Activated T-helper 17 cell treated with anti-CD3 and anti-CD28 coated beads, Interleukin-2, amount 50 U/mL, for 72 hours (primary cell): ENCODE measurements at places on chromosomes 12 and 14. TPM values are rescaled to one million over a fixed set of nuclear protein-coding genes. Genes with fewer than 3 reads are reported as not detected.

The COX8C gene
- total RNA-seq = not detected

The PPP4R3A gene
- 143 TPM for total RNA-seq

DNA sequence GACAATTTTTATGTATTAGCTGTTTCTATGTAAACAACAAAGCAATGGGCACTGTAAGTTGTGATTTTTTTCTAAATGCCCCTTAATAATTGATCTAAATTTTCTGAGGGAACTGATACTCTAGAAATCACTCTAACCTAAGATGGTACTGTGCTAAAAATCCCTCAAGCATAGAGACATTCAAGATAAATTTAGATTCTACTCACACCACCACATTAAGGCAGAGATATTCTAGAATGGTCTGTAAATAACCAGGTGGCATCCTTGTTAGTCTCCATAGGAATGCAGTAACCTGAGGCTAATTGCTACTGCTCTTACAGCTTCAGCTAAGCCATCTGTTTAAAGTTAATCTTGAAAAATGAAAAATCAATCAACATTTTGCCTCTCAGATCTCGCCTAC, 87.3 kb downstream of the SLC41A2 start:
- H3K27ac ChIP-seq = no peak overlapping the region
- no peaks in the 10 kb centered on the region for H3K27me3 ChIP-seq
- no peak overlapping the region for H3K4me3 ChIP-seq
- H3K4me1 ChIP-seq = no peaks in the 10 kb centered on the region

DNA sequence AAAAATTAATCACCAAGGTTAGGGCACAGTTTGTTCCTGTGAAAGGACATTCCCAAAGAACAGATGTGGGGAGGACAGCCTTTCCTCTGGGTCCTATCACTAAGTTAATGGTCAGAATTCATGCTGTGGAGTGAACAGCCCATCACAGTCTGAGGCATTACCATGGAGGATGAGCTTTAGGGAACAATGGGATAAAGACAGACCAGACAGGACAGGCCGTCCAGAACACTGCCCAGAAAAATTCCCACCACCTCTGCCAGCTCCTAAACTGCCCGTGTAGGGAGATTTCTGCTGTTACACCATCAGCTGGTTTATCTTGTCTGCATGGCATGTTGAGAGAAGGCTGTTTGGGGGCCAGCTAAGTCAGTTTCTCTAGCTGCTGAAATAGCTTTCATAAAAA, 49.6 kb upstream of the IFNG-AS1 start:
- H3K4me3 ChIP-seq = no peak overlapping the region
- peaks cover 3% of the 10 kb centered on the region for H3K27me3 ChIP-seq
- ATAC-seq = no peak
- peaks cover 5% of the 10 kb centered on the region for H3K4me1 ChIP-seq
- H3K36me3 ChIP-seq = no peaks in the 10 kb centered on the region

DNA sequence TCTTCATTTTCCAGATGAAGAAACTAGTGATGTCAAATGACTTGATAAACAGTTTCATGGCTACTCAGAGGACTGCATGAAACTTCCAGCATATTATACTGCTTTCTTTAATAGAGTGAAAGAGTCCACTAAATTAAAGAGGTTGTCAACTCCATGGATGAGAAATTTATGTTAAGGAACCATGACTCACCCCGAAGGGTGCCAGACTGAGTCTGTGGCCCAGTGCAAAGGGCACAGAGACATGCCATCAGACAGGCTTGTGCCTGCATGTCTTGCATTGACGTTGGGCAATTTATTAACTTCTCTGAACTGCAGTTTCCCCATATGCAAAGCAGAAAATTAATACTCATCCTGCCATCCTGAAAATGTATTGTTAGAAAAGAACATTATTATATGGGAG, 382.4 kb downstream of the APAF1 start:
- no peaks in the 10 kb centered on the region for H3K4me1 ChIP-seq
- peaks cover 9% of the 10 kb centered on the region for H3K27me3 ChIP-seq
- no peak overlapping the region for H3K27ac ChIP-seq
- H3K36me3 ChIP-seq = no peaks in the 10 kb centered on the region

DNA sequence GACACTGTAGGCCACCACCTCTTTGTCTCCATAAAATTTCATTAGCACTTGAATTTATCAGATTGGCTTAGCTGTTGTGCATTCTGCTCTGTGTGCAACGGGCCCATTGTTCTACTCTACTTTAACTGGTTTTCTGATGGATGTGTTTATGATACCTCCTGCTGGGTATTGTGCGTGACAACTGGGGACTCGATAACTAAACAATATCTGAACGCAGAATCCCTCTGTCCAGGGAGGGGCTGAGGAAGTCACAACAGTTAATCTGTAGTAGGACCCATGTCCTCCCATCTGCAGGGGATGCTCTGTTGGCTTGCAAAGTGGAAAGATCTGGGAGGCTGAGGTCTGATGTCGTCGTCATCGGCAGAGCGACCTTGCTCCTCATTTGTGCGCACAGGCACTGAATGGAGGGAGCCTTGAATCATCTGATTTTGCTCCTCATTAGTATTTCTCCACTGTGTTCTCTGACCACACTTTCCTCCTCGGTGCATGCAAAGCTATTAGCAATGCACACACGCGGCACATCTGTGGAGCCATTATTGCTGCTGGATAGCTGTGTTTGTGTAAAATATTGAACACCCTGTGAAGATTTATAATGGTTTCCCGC, 422.5 kb downstream of the NRXN3 start:
- H3K27me3 ChIP-seq = no peaks in the 10 kb centered on the region
- no peak for ATAC-seq
- H3K27ac ChIP-seq = no peak overlapping the region

GRCh38 chr12:57614948-57615500, 3.8 kb downstream of the ARHGEF25 start:
- no peak overlapping the region for H3K27ac ChIP-seq
- no peaks in the 10 kb centered on the region for H3K4me1 ChIP-seq
- peaks cover 38% of the 10 kb centered on the region for H3K27me3 ChIP-seq

DNA sequence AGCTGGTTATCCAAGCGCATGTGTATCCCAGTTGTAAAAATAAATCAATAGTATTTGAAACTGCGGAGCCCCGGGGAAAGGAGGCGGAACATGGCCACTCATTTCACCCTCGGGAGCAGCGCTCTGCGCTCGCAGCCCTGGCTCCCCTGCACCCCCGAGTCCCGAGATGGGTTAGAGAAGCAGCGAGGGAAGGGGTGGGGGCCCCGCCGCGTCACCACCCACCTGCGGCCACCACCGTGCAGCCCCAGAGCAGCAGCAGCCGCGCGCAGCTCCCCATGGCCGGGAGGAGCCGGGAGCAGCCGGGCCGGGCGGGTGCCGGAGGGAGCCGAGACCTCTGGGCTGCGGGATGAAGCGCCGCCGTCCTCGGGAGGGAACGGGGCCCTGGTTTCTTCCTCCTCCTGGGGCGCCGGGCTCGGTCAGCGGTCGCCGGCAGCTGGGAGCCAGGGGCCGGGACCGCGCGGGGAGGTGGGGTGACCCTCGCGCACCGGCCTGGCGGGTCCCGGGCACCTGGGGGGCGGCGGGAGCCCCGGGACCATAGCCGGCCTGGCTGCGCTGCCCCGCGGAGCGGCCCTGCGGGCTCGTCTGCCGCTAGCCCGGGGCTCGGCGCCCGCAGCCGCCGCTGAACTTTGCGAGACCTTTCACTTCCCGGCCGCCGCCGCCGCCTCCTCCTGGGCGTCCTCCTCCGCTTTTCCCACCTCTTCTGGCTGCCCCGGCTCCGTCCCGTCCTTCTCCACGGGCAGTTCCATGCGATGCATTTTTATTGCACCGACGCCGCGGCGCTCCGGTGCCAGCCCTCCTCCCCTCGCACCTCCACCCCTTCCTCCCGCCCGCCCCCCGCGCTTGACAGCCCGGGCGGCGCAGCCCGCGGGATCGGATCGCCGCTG, at the start of gene NTN4:
NTN4 (minus strand) TSS at position 732 of the 884 bp plus-strand sequence; CDS start at position 277, 455 bp downstream.
- H3K4me3 ChIP-seq = peak within 1 kb of the TSS; percentile 79
- no peaks in the 10 kb centered on the region for H3K4me1 ChIP-seq
- no peaks in the 10 kb centered on the region for H3K36me3 ChIP-seq
- peak; percentile 69 for ATAC-seq
- H3K27me3 ChIP-seq = peaks cover 9% of the 10 kb centered on the region
